ENCODE measurements at places on chromosomes 6 and 20. TPM values are rescaled to one million over a fixed set of nuclear protein-coding genes. Genes with fewer than 3 reads are reported as not detected.

Gene NOX3
- total RNA-seq: not detected

Gene LY6G6F
- total RNA-seq: not detected

Gene OOEP
- 0.22 TPM for total RNA-seq

DNA sequence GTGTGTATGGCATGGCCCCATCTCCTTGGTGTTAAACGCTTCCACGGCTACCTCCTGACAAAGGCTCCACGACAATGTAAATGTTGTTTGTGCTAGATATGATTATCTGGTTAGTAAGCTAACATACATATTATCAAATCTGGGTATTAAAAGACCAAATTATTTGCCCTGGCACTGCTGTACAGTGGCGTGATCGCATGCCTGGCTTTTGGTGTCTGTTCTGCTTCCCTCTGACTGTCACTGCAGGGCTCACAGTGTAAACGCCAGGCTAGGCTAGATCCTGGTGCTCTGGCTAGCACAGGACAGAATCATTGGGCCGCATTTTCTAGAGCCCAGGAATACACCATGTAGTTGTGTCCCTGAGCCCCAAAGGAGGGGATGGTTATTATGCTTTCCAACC lies 38.7 kb downstream of the CD164 start:
- no peak for DNase-seq
- no peaks in the 10 kb centered on the region for H3K36me3 ChIP-seq
- no peaks in the 10 kb centered on the region for H3K27me3 ChIP-seq
- no peak overlapping the region for H3K27ac ChIP-seq

Gene GTPBP2
- total RNA-seq: 81.4 TPM

Gene SNX9
- total RNA-seq: 38.8 TPM

GRCh38 chr6:7050872-7051779 lies 56.6 kb upstream of the RREB1 start:
- H3K27me3 ChIP-seq: no peaks in the 10 kb centered on the region
- H3K36me3 ChIP-seq: no peaks in the 10 kb centered on the region
- peak overlapping the region; percentile 56 for H3K27ac ChIP-seq
- peak overlapping the region; percentile 76 for H3K4me3 ChIP-seq

DNA sequence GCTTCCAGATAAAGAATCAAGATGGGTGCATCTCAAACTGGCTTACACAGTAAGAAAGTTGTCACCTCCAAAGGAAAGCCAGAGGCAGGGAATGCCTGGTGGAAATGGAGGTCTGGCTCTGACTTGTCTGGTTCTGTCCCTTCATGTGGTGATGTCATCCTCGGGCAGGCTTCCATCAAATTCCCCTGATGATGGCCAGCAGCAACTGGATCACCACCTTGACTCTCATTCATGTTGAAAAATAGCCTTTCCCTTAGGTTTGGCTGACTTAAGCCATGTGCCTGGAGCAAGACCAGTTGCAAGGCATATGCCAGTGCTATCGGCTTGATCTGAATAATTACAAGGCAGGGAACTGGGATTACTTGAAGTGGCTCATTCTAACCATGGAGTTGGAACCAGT lies 28.8 kb downstream of the IMPG1 start:
- no peak for DNase-seq
- H3K27me3 ChIP-seq: no peaks in the 10 kb centered on the region
- H3K4me3 ChIP-seq: no peak overlapping the region

GRCh38 chr6:7532232-7532631 lies 9.2 kb upstream of the DSP start:
- H3K36me3 ChIP-seq: no peaks in the 10 kb centered on the region
- H3K4me1 ChIP-seq: no peaks in the 10 kb centered on the region
- no peak for DNase-seq
- no peak overlapping the region for H3K4me3 ChIP-seq
- peaks cover 48% of the 10 kb centered on the region for H3K27me3 ChIP-seq

GRCh38 chr6:15690510-15690909 lies 27.7 kb upstream of the DTNBP1 start:
- no peaks in the 10 kb centered on the region for H3K36me3 ChIP-seq
- H3K27ac ChIP-seq: no peak overlapping the region
- peaks cover 2% of the 10 kb centered on the region for H3K27me3 ChIP-seq
- H3K4me3 ChIP-seq: no peak overlapping the region
- H3K4me1 ChIP-seq: peaks cover 9% of the 10 kb centered on the region
- no peak for DNase-seq

- no peak overlapping the region for H3K27ac ChIP-seq
- no peak for DNase-seq
- H3K27me3 ChIP-seq: peaks cover 2% of the 10 kb centered on the region
- no peaks in the 10 kb centered on the region for H3K36me3 ChIP-seq
- H3K4me3 ChIP-seq: no peak overlapping the region
- H3K4me1 ChIP-seq: no peaks in the 10 kb centered on the region
These were observed 95.6 kb downstream of the LAMP5 start for GRCh38 chr20:9609887-9610502.

- no peak for DNase-seq
- H3K27ac ChIP-seq: no peak overlapping the region
- no peaks in the 10 kb centered on the region for H3K36me3 ChIP-seq
These were observed 78.0 kb downstream of the DLGAP4 start for GRCh38 chr20:36384022-36384619.

- no peaks in the 10 kb centered on the region for H3K4me1 ChIP-seq
- no peak overlapping the region for H3K4me3 ChIP-seq
- no peaks in the 10 kb centered on the region for H3K27me3 ChIP-seq
- no peak overlapping the region for H3K27ac ChIP-seq
These were observed 616.7 kb downstream of the FRK start for GRCh38 chr6:115443825-115444478.

Gene BPIFB2
- total RNA-seq: not detected

DNA sequence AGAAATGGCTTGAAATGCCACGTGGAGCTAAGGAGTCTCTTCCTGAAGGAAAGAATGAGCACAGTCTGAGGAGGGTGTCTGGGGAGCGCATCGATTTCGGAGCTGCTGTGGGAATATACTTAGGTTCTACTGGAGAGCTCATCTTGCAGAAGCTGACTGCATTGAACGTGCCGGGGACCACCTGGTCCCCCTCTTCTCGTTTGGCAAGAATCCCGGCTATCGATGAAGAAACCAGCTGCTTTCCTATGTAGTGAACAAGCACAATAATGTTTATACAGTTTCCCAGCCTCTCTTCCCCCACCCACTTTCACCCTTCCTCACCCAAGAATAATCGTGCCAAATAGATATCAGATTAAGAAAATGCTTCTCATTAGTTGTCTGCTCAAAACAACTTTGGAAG lies 242.5 kb downstream of the PACRG start:
- DNase-seq: no peak
- H3K36me3 ChIP-seq: no peaks in the 10 kb centered on the region
- no peak overlapping the region for H3K4me3 ChIP-seq
- H3K27me3 ChIP-seq: no peaks in the 10 kb centered on the region
- no peaks in the 10 kb centered on the region for H3K4me1 ChIP-seq
- H3K27ac ChIP-seq: no peak overlapping the region

Gene GPX5
- not detected for total RNA-seq

Gene IL17A
- total RNA-seq: not detected

Gene ME1
- not detected for total RNA-seq

Gene RGS17
- not detected for total RNA-seq

DNA sequence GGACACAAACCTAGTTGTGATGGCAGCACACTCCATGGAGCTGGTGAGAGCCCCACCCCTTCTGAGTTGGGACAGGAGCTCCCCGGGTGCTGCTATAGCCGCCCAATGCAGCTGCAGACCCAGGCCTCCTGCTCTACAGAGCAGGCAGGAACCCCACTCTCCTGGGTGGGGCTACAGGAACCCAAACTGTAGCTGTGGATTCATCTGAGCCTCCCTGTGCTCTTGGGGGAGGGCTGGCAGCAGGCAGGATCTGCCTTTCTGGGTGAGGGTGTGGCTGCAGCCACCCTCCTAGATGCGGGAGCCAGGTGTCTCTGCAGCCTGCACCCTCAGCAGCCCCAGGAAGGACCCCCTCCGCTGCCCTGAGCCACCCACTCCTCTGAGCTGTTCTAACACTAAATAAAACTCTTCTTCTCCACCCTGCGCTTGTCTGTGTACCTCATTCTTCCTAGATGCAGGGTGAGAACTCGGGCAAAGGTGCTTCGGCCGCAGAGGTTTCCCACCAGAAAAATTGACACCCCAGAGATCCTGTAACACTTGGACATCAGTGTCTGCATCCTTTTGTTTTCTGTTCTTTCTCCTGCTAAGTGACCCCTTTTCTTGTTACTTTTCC lies 55.2 kb upstream of the KIF13A start:
- H3K27me3 ChIP-seq: peaks cover 2% of the 10 kb centered on the region
- H3K4me3 ChIP-seq: no peak overlapping the region
- H3K4me1 ChIP-seq: no peaks in the 10 kb centered on the region

Gene TRIM38
- total RNA-seq: 36.8 TPM

Gene ADGRG6
- not detected for total RNA-seq

- H3K36me3 ChIP-seq: no peaks in the 10 kb centered on the region
- peak overlapping the region; percentile 69 for H3K27ac ChIP-seq
- peak; percentile 70 for DNase-seq
- H3K27me3 ChIP-seq: peaks cover 2% of the 10 kb centered on the region
These were observed 5.4 kb upstream of the TUBB2A start for GRCh38 chr6:3162565-3163247.

Gene SLPI
- not detected for total RNA-seq

Gene GJA10
- total RNA-seq: not detected

- peaks cover 31% of the 10 kb centered on the region for H3K4me1 ChIP-seq
- H3K27me3 ChIP-seq: no peaks in the 10 kb centered on the region
- no peak overlapping the region for H3K27ac ChIP-seq
- H3K4me3 ChIP-seq: no peak overlapping the region
- no peak for DNase-seq
These were observed 53.6 kb downstream of the MAP3K5 start for GRCh38 chr6:136738692-136739057.

Gene SAMD5
- not detected for total RNA-seq

DNA sequence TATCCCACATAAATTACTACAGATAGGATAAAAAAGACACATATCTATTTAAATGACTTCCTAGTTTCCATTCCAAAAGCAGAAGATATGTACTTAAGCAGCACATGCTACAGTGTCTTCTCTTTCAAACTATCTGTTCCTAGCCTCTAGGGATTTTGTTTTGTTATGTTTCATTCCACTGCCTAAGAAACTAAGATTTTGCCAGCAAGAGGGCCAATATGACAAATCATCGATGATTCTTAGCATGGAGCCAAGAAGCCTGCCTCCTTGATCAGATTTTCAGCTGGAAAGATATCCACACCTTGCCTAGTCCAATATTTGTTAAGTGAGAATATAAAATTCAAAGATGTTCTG lies 7.0 kb downstream of the SNX5 start:
- peaks cover 34% of the 10 kb centered on the region for H3K36me3 ChIP-seq
- peak overlapping the region; percentile 70 for H3K4me3 ChIP-seq
- H3K27me3 ChIP-seq: no peaks in the 10 kb centered on the region

DNA sequence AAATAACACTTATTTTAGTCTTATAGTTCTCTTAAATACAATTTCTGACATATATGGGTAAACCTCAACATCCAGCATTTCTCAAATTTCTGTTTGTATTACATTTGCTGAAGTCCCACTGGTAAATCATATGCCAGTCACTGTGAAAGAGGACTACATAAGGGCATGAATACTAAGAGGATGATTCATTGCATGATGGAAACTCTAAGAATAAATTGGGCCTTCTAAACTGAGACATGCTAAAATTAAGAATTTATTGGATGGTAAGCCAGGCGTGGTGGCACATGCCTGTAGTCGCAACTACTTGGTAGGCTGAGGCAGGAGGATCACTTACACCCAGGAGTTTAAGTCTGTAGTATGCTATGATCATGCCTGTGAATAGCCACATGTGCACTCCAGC lies 12.1 kb downstream of the DEFB123 start:
- H3K27ac ChIP-seq: no peak overlapping the region
- no peak for DNase-seq
- H3K27me3 ChIP-seq: peaks cover 6% of the 10 kb centered on the region
- H3K36me3 ChIP-seq: no peaks in the 10 kb centered on the region

Gene TRIM31
- not detected for total RNA-seq

- no peaks in the 10 kb centered on the region for H3K27me3 ChIP-seq
- no peaks in the 10 kb centered on the region for H3K36me3 ChIP-seq
- no peak overlapping the region for H3K27ac ChIP-seq
- no peak for DNase-seq
- no peaks in the 10 kb centered on the region for H3K4me1 ChIP-seq
These were observed 493.7 kb downstream of the BTBD3 start for GRCh38 chr20:12411246-12411940.

- peak overlapping the region; percentile 75 for H3K4me3 ChIP-seq
- H3K36me3 ChIP-seq: peaks cover 13% of the 10 kb centered on the region
- peaks cover 83% of the 10 kb centered on the region for H3K4me1 ChIP-seq
- H3K27me3 ChIP-seq: no peaks in the 10 kb centered on the region
- peak overlapping the region; percentile 99 for H3K27ac ChIP-seq
- peak; percentile 58 for DNase-seq
These were observed 28.2 kb upstream of the TAF8 start for GRCh38 chr6:42021847-42022754.

Gene CST5
- total RNA-seq: not detected

GRCh38 chr6:104486035-104486434 lies 373.7 kb downstream of the HACE1 start:
- no peaks in the 10 kb centered on the region for H3K4me1 ChIP-seq
- no peak overlapping the region for H3K4me3 ChIP-seq
- no peaks in the 10 kb centered on the region for H3K36me3 ChIP-seq
- DNase-seq: no peak

Gene CTAGE9
- not detected for total RNA-seq

DNA sequence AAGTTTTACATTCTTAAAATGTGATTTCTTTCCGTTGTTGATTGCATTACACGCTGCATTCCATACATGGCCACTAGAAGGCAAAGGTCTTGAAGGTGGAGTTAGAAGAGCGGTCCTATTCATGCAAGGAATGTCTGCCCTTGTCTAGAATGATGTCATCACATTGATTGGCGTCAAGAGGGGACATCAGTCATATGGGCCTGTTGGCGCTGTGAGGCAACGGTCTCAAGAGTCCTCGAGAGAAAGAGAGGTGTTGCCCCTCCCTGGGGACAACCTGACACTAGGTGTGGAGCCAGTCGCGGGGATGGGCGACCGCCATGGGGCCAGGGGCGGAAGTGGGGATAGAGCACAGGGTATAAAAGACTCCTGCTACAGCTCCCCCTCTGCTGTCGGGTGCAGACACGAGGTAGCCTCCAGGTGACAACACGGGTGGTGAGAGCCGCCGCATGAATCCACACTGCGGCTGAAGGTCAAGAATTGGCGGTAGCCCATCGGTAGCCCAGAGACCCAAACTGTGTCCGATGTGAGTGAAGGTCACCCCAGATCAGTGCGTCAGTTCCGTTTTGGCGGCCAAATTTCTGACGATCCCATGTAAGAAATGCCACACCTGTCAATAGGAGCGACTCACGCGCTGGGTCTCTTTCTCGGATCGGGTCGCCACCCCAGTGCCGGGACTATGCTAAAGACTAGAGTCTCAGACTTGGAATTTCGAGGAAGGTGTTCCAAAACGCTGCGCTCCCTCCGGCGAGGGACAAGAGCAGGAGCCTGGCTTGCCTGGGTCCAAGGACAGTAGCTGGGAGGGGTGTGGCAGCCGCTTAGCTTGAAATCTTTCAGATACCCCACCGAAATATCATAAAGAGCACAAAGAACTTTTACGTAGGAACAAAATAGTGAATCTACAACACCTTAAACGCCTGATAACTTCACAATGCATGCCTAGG lies 93.2 kb upstream of the ZNF184 start:
- H3K36me3 ChIP-seq: no peaks in the 10 kb centered on the region
- H3K4me1 ChIP-seq: peaks cover 4% of the 10 kb centered on the region
- H3K27me3 ChIP-seq: peaks cover 70% of the 10 kb centered on the region
- no peak for DNase-seq

GRCh38 chr6:167987396-167988153 lies 9.9 kb upstream of the KIF25 start:
- H3K27ac ChIP-seq: no peak overlapping the region
- H3K4me3 ChIP-seq: no peak overlapping the region
- no peaks in the 10 kb centered on the region for H3K27me3 ChIP-seq
- H3K4me1 ChIP-seq: no peaks in the 10 kb centered on the region
- DNase-seq: no peak

GRCh38 chr20:3123542-3123941 lies 36.1 kb downstream of the FASTKD5 start:
- no peaks in the 10 kb centered on the region for H3K27me3 ChIP-seq
- no peak overlapping the region for H3K4me3 ChIP-seq
- peaks cover 55% of the 10 kb centered on the region for H3K36me3 ChIP-seq
- DNase-seq: no peak
- peak overlapping the region; percentile 66 for H3K27ac ChIP-seq
